ENCODE measurements at places on chromosomes 5 and 9.

DNA sequence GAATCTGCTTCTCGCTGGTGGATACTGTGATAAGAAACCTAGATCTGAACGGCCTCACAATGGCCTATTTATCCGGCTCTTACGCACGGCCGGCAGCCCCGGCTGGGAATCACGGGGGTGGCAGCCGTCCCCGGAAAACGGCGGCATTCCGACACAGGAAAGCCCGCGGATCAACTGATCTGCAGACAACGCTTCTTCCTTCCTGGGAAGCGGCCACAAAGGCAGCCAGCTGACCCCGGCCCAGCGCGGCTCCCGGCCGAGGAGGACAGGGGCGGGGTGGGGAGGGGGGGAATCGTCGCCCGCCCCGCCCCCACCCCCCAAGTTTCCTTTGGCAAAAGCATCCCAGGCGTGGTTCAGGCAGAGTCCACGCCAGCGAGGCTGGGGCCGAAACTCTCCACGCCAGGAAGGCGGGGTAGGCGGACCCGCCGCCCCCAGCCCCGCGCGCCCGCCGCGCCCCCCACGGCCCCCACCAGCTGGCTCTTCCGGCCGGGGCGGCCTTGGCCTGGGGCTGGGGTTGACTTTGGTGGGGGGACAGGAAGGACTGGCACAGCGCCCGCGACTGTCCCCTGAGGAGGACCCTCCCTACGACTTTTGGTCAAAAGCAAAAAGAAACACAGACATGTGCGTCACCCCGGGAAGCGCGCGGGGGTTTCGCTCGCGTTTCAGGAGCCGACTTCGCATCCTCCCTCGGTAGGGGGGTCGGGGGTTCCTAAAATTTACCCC, 247.7 kb upstream of the ANKRD55 start:
- no peak for DNase-seq

GRCh38 chr5:61916621-61917620, 389.1 kb upstream of the KIF2A start:
- no peak for DNase-seq

DNA sequence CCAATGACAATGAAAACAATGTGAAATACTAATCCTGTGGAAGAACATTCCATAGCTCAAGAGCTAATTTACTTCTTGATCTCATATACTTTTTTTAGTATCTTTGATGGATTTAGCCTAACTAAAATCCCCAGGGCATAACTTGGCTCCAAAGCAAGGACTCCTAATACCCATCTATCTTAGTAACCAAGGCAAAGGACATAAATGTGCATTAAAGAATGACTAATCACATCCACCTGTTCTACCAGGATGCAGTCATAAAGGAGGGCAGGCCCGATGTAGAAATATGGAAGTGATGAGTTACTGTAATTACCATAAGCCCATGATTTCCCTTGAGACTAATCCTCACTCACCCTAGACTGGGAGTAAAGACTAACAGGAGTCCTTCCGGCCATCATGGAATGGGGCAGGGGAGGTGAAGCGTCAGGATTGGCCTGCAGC, 56.9 kb downstream of the KIF24 start:
- no peak for DNase-seq

- DNase-seq = no peak
Observed at GRCh38 chr5:176436656-176437055, 11.5 kb upstream of the FAF2 start.

- DNase-seq = no peak
Observed at GRCh38 chr5:98163796-98164493, 609.5 kb upstream of the RGMB start.

- no peak for DNase-seq
Observed at GRCh38 chr5:150573216-150573615, 65.3 kb downstream of the NDST1 start.

DNA sequence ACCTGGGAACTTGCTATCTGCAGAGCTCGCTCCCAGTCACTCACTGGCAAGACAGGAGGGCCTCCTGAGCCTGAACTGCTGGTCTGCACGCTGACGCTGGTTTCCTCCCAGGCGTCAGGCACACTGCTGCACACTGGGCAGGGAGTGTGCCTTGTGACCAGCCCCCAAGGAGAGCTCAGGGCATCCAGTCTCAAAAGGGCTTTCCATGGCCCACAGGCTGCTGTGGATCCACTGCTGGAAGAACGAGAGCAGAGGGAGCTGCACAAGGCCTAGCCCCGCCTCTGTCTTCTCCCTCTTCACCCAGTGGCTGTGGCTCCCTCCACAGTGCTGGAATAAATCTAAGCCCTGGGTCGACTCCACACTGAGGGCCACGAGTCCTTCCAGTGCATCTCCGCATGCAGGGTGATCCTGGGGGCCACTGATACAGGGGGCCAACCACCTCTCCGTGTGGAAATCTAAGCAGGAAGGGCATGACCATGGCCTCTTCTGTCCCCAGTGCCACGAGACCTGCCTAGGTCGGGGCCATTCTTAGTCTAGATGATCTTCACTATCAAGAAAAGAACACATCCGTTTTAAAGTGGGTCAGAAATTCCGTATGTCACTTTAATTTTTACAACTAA, 93.6 kb downstream of the CAMSAP1 start:
- DNase-seq = no peak

- no peak for DNase-seq
Observed at GRCh38 chr9:7580568-7580967, 219.0 kb downstream of the DMAC1 start.

- no peak for DNase-seq
Observed at GRCh38 chr9:94922691-94923107, 196.2 kb downstream of the AOPEP start.

GRCh38 chr9:116074658-116075057, 78.9 kb upstream of the PAPPA start:
- no peak for DNase-seq

GRCh38 chr5:40080191-40080590, 599.5 kb upstream of the PTGER4 start:
- DNase-seq = no peak

GRCh38 chr9:125463926-125464325, 202.3 kb downstream of the GAPVD1 start:
- DNase-seq = no peak

GRCh38 chr5:82754036-82754746, 323.0 kb downstream of the TMEM167A start:
- no peak for DNase-seq

- no peak for DNase-seq
Observed at GRCh38 chr5:57698086-57698485, 215.5 kb upstream of the ACTBL2 start.

DNA sequence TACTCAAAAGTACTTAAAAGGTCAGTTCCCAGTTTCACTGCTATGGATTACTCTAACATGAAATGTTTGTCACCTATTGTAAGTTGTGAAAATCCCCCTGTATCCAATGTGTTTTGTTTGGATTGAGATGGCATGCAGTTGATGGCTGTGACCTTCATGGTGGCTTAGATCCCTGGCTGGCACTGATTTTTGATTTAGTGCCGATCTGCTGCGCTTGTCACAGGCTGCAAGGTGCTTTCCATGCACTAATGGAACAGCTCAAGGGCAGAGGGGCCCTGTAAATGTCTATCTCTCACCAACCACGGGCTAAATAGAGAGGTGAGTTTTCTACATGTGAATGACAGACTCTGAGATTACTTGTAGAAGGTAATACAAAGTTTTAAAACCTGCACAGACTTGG, 69.8 kb upstream of the WDR41 start:
- DNase-seq = no peak

DNA sequence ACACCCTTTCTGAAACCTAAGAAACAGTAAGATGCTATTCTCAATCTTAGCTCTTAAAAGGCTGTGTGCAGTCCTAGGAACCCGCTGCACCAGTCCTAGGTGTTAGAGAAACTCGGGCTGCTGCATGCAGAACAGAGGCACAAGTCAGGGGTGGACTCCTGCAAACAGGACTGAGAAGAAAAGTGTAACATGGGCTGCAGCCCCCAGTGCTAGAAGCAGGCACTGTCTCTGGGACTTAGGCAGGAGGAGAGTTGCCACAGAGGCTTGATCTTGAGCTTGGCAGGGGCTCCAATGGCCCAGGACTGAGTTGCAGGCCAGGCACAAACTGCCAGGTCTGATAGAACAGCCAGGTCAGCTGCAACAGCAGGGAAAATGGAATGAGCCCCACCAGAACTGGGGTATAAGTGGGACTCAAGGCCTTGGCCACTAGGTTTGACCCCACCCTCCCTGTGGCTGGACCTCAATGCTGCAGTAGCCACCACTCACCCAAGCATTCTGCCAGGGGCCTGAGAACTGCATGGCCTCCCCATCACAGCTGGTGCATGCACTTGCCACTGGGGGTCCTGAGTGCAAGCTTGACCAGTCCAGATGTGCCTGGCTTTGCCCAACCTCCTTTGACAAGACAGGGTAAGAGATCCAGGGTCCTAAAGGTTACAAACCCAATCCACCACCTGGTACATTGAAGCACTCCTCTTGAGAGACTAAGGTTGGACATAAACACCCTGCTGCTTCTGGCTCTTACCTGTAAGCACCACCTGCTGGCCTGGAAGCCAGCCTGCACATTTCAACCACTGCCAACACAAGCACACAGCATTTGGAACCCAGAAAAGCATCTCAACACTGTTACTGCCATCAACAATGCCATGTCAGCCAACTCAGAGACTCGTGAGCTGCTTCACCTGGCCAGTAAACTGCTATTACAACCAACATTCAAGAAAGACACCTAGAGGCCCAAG, 103.3 kb downstream of the FBXL17 start:
- DNase-seq = no peak

DNA sequence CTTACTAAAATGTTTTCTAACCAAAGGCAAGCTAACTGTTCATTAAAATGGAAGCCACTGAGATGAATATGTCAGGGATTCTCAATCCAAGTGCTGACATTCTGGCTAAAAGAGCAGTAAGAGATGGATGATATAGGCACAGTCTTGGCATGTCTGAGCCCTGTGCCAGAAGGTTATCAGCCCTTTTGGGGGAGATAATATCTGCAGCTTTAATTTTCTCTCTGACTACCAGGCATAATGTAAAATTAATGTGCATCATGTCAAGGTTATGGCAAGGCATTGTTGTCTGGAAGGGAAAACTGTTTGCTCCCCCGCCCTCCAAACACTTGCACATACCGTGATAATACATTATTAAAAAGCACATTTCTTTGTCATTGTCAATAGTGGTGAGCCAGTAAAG, 609.8 kb downstream of the ZNF608 start:
- no peak for DNase-seq

DNA sequence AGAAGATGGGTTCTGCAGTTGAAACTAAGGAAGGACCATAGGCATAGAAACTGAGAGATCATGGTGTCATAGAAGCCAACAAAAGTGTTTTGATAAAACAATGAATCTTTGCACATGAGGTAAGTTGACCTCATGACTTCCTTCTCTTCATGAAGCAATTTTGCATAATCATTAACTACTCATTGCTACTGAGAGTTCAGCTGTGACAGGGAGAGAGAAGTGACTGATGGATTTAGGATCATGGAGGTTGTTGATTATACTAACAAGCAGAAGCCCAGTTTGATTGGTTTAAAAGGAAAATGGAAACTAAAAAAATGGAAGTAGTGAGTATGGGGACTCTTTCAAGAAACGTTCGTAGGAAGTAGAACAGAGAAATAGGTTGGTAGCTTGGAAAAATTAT, 51.2 kb downstream of the PARP8 start:
- DNase-seq = peak; percentile 16

DNA sequence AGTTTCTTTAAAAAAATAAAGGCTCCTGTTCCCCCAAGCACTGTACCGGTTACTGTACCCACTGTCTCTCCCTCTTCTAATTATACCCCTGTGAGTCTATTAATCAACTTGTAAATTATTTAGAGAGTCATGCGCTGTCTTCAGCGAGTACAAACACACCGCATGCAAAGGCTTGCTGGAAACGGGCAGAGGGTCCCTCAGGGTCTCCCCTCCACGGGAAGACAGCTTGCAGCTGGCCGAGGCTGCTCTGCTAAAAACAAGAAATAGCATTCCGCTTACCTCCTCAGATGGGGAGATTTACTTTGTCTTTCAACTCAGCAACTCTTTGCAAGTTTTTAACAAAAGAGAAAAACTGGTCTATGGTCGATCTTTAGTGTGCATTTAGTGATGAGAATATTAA, 71.8 kb downstream of the AK8 start:
- no peak for DNase-seq

- no peak for DNase-seq
Observed at GRCh38 chr9:18350995-18351595, 122.9 kb upstream of the ADAMTSL1 start.

GRCh38 chr9:2132484-2133082, 117.4 kb downstream of the SMARCA2 start:
- peak; percentile 19 for DNase-seq

DNA sequence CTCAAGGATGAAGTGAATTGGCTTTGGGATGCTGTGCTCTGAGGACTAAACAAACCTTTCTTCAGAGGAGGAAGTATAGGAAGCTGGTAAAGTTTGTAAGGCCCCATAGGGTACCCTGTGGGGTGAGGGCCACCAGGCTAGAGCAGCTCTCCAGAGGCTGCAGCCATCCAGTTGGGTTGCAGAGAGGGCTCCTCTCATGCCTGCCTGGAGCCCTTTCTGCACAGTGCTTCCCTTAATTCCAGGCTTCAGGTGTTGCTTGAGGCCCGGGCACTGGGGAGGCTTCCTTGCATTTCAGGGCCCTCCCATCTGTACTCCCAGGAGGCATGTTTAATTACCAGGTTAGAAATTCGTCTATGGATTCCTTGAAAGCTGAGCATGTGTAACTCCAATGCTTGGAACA, 95.3 kb upstream of the FSTL4 start:
- no peak for DNase-seq

DNA sequence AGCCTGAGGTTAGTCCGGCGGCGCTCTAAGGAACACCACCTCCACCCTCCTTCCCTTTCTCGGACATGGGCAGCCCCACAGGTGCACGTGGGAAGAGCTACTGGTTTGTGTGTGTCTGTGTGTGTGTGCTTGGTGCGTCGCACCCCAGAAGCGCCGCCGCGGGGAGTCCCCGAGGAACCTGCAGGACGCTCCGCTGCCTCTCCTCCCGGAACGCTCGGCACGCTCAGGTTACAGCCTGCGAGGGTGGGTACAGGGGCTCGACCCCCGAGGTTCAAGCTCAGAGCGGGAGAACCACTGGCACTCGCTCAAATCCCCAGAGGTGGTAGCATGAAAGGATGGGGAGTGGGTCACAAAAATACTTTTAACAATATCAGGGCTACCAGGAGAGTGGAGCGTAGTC, 2.0 kb downstream of the ASTN2 start:
- DNase-seq = no peak

DNA sequence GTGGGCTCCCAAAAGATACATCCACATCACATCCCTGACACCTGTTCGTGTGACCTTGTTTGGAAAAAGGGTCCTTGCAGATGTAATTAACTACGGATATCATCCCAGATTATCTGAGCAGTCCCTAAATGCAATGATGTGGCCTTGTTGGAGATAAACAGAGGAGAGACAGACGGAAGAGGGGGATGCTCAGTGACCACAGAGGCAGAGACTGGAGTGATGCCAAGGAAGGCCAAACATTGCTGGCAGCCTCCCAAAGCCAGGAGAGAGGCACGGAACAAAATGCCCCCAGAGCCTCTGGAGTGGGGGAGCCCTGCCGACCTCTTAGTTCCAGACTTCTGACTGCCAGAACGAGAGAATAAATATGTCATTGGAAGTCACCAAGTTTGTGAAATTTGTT, 15.0 kb upstream of the VAV2 start:
- DNase-seq = no peak

All from AML-193 (cell line).